ENCODE measurements at places on chromosomes 6 and 20.

DNA sequence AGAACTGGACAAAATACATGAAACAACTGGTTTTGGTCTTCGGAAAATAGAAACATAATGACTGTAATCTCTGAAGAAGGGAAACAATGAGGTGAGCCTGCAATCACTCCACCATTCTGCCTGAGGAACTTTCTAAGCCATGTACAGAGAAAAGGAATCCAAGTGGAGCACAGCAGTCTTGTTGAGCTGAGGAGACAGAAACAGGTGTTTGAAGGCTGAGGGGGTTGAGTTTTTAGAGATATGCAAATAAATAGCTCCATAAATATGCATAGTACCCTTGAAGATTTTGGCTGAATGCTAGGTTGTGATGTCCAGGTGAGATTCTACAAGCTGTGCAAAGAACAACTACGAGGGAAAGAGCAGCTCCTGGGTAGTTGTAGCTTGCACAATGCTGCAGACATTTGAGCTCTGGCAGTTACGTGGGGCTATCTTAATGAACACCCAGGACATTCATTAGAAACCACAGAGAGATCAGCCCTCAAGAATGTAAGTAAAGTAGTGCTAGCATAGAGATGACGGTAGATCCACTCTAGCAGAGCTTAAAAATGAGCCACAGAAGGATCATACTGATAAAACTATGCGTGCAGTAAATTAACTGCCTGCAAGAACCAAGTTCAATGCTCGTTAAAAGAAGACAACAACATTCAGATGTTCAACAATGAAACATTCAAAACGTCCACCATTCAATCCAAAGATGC, 24.3 kb downstream of the TUBB2B start:
- no peak for DNase-seq

DNA sequence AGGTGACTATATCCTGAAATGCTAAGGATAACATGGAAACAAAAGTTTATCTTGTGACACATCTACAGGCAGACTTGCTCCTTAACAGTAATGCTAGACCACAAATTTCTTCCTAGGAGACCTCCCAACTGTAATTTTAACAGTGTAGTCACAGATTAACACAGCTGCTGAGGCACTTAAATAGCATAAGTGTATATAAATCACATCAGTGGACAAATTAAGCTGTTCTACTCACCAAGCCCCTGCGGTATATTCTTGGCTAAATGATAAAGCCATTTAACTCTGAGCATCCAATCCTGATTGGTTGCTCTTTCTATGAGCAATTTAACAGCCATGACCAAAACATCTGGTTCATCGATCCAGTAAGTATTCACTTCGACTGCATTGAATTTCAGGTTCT, 73.3 kb upstream of the LYRM2 start:
- no peak for DNase-seq

- DNase-seq = no peak
Observed at GRCh38 chr6:170147832-170148708, 142.8 kb downstream of the DLL1 start.

- DNase-seq = peak; percentile 15
Observed at GRCh38 chr6:163661272-163661671, 246.8 kb downstream of the QKI start.

DNA sequence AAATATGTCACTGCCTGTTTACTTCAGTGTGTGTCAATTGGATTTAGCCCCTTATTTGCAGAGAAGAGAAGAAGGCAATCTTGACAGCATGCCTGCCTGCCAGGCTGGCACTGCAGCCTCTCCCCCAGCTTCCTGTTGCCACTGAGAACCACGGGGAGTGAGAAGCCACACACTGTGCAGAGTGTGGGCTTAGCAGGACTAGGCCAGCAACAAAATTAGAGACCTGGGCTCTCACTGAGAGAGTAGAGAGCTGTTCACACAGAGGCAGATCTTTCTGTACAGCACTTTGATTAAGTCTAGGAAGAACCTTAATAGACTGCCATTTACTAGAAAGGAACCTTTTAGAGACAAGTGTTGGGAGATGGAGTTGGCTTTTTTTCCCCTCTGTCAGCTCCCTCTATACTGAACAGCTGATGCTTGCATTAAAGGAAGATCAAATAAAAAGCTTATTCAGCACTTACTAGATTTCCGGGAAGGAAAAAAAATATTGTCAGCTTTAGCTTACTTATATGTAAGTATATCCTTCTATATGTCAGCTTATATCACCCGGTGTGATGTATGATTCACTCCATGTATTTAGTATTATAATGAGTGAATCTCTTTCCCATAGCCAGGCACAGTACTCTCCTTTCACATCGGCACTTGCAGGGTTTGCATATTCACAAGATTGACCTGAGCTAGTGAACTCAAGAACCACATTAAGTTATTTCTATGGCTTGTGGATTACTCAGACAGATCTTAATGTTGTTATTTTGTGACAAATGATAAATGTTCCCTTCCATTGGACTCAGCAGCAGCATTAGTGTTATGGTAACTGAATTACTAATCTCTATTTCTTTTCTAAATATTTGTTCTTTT, 851.0 kb upstream of the EPHA7 start:
- DNase-seq = no peak

- peak; percentile 49 for DNase-seq
Observed at GRCh38 chr20:31861385-31862156, 8.8 kb downstream of the DUSP15 start.

- DNase-seq = peak; percentile 15
Observed at GRCh38 chr20:41738604-41739206, 120.5 kb upstream of the CHD6 start.

- no peak for DNase-seq
Observed at GRCh38 chr6:122154155-122154554, 245.3 kb upstream of the HSF2 start.

GRCh38 chr6:156102129-156102528, 646.5 kb upstream of the NOX3 start:
- DNase-seq = no peak

DNA sequence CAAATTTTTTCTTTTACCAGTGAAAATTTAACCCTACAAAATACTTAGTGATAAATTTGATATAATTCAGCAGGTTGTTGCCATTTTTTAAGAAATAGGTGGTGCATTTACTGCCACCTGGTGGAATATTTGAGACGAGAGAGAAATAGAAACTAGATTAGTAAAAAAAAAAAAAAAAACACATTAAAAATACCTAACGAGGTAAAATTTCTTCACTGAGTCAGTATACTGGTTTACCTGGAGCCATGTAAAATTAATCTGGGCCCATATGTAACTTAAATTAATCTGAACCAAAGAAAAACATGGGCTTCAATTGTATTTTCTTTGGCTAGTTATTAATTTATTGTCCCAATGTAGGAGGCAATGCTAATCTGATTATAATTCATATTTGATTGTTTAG, 520.8 kb downstream of the EPM2A start:
- no peak for DNase-seq

DNA sequence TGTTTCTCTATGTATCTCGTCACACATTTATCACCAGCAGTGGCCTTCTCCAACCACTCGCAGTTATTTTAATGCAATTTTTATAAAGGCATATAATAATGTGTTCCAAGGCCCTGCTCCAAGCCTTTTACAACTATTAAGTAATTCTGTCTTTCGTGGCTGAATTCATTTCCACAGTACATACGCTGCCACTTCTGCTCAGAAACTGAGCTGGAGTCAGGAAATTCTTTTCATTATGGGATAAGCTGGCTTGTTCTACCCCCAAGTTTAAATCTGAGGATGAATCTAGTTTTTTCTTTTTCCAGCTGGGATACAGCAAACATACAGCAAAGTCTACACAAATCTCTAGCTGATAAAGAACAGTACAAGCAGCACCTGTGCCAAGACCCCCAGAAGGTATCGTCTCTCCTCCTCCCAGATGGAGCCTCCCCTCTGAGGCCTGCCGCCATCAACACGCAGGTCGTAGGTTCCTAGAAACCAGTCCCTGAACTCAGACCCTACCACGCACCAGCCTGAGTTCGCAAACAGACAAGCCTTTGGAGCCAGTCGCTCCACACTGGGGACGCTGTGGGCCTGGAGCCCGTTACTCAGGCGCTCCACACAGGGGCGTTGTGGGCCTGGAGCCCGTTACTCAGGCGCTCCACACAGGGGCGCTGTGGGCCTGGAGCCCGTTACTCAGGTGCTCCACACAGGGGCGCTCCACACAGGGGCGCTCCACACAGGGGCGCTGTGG, 263.5 kb downstream of the THBS2 start:
- DNase-seq = no peak

DNA sequence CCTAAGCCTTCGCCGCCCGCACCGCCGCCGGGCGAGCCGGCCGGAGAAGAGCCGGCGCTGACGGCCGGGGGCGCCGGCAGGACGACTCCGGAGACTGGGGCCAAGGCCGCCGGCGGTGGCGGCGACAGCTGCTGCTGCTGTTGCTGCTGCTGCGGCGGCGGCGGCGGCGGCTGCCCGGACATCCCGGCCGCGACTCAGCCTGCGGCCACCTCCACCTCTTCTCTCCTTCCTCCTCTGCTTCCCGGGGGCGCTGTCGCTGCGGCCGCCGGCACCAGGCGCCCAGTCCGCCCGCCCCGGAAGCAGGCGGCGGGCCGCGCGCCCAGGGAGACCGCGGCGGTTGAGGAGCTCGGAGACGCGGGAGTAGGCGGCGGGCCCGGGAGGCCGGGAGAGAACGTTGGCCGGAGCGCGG, 307 bp downstream of the RANBP9 start:
- no peak for DNase-seq

GRCh38 chr20:14828459-14828858, 491.0 kb upstream of the FLRT3 start:
- no peak for DNase-seq

DNA sequence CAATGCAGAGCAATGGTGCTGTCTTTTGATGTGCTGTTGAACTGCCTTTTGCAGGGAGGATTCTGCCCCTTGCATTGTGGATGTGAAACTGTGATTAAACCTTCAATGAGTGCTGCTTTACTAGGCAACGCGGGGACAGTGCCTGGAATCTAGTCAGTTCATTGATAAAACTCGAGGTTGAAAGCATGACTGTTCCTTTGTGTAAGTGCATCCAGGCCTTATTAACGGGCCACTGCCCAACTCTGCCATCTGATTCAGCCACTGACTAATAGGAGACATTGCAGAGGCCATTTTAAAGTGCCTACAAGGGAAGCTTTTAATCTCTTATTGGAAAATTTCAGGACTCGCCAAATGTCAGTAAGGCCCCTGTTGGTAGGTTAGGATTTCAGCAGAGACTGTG, 49.3 kb downstream of the SLC35F1 start:
- no peak for DNase-seq

DNA sequence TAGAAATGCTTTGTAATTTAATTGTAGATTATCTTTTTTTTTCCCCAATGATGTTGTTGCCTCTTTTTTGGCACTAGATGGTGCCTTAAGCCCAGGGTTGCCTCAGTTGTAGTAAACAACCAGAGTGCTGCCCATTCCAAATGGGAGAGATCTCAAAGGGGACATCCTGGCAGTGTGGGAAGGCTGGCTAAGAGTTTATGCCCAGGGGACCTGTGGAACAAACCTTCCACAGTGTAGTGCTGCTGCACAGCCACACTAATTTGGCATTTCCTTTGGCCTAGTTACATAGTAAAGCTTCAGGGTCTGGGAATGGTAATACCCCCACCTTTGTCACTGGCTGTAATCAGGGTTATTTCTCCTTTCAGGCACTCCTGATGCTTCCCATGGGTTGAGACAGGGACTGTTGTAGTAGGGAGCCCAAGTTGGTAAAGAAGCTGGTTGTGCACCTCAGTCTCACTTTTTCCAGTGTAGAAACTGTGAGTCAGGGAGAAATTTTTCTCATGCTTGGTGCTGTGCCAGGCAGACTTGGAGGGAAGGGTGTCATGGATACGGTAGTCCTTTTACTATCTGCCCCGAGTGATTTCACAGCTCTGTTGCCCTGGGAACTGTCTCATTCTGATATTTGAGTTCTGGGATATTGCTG, 177.8 kb upstream of the ECI2 start:
- DNase-seq = no peak

DNA sequence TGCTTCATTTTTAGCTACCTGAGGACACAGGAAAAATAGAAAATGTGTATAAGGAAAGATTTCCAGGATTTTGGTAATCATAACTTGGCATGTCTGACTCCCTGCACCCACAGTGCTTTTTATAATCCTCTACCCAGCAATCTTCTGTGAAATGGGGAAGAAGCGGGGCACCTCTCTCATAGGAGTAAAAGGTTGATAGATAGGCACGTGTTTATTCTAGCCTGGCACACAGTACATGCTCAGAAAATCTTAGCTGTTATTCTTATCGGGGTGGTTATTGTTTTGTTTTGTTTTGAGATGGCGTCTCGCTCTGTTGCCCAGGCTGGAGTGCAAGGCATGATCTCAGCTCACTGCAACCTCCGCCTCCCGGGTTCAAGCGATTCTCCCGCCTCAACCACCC, 87.7 kb upstream of the SALL4 start:
- no peak for DNase-seq

DNA sequence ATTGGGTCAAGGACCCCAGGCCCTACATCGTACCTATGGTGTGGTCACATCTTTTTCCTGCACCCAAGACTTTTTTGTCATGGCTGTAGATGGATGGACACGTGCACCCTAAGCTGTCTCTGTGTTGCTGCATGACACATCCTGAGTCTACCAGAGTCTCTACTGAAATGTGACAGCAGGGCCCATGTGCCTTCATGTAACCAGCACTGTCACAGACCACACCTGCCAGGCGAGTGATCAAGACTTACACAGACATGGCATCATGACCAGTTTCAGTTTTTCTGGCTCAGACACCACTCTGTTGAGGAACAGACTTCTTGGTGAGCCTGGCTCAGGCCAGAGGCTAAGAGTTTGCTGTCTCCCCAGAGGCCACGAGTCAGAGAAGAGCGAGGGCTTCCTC, 7.6 kb downstream of the PRND start:
- no peak for DNase-seq

- no peak for DNase-seq
Observed at GRCh38 chr6:14596410-14596809, 478.8 kb downstream of the CD83 start.

- no peak for DNase-seq
Observed at GRCh38 chr20:55095745-55096400, 620.5 kb downstream of the DOK5 start.

- no peak for DNase-seq
Observed at GRCh38 chr6:165653196-165653595, 9.8 kb downstream of the PDE10A start.

GRCh38 chr20:2576317-2576727, 39.9 kb downstream of the TMC2 start:
- DNase-seq = no peak

DNA sequence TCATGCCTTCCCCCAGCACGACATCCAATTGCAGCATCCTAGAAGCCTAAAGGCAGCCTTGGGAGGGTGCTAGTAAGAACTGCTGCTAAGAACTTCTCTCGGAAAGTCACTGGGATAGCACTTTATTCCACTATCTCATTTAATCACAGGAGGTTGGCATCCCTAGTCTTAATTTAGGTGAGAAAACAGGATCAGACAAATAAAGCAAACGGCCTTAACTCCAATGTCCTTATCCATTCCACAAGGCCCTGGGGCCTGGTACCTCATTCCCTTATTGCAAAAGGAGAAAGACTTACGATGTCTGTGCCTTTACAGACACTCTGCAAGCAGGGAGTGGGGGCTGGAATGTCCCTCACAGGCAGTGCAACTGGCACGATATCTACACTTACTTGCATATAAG, 60.7 kb downstream of the BFSP1 start:
- DNase-seq = no peak

GRCh38 chr6:28393912-28394662, 5.5 kb downstream of the ZSCAN12 start:
- DNase-seq = no peak

All from stimulated activated naive B cell treated with anti-CD40 and anti-IgM and Interleukin-4, amounts not matched to agents 10 μg/mL and 1 μg/mL and 100 μg/mL, for 72 hours (primary cell).